Muscle of arm (tissue), 14 donors: ENCODE measurements at places on chromosomes 1 and 21. TPM values are rescaled to one million over a fixed set of nuclear protein-coding genes. Genes with fewer than 3 reads are reported as not detected.

DNA sequence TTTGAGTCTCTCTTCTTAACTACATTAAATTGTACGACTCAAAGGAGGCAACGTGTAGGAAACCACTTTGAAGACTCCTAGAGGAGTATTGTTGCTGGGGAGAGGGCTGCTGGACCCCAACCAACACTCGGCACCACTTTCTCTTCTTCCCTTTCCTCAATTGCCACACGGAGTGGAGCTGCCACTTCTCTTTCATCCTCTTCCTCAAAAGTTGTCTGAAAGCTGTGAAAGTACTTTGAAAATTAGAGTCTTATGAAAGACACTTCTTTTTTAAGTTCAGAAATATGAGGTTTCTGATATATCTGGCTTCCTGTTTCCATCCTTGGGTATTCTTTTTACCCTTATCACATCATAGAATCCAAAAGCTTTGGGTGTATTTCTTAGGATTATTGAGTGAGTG, 59.5 kb downstream of the MRPS6 start:
- DNase-seq, result no peak

DNA sequence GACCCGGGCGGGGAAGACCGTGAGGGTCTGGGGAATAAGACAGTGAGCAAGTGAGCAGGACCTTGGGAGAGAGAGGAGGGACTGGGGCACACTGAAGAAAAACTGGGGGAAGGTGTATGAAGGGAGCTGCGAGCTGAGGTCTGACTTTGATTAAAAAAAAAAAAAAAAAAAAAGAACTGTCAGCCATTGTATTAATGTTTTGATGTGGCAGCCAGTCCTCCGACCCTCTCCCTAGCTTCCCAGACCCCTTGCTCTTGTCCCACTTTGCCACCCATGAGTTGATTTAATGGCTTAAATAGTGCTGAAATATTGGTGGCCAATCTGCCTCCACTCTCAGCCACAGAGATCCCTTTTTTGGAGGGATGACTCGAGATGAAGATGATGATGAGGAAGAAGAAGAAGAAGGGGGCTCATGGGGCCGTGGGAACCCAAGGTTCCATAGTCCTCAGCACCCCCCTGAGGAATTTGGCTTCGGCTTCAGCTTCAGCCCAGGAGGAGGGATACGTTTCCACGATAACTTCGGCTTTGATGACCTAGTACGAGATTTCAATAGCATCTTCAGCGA, 652 bp downstream of the HAX1 start:
- DNase-seq, result no peak

PTPRC gene
- 5.5 TPM for polyA plus RNA-seq

DNA sequence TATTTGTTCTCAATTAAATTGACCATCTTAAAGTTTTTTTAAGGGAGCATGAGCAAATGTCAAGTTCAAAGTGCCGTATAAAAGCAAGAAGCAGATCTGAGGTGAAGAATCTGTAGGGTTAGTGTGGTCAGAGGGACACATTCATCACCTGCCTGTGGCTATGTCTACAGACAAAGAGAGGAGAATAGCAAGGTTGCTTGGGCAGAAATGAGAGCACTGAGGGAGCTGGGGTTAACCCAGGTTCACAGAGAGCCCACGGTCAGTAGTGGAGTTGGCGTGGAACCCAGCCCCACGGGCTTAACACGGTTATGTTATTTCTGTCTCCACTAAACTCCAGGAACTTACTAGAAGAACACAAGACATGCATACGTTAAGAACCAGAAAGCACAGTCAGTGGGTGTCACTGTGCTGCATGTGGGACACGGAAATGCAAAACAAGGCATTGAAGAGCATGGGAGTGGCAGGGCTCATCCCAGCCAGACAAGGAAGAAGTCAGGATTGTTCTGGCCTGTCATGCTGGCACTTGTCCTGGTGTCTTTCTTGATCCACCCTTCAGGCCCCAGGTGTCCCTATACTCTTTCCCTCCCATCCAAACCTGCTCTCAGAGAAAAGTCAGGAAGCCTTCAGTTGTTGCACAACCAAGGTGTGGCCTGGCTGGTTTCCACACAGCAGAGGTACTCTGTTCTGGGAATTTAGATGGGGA, 95.5 kb upstream of the IVNS1ABP start:
- no peak for DNase-seq

LRRC8D gene
- 12.3 TPM for polyA plus RNA-seq

GRCh38 chr1:9822897-9823692, 670 bp downstream of the CLSTN1 start:
- no peak for DNase-seq
